ENCODE measurements at places on chromosomes 4 and X. TPM values are rescaled to one million over a fixed set of nuclear protein-coding genes. Genes with fewer than 3 reads are reported as not detected.

HMX1 gene
- total RNA-seq = not detected

DGKQ gene
- 7.7 TPM for total RNA-seq

RNF128 gene
- total RNA-seq = 0.17 TPM

CRMP1 gene
- 2.1 TPM for total RNA-seq

PTCHD1 gene
- total RNA-seq = not detected

TCEAL2 gene
- not detected for total RNA-seq

ADH1A gene
- not detected for total RNA-seq

FRAS1 gene
- 0.30 TPM for total RNA-seq

NAP1L3 gene
- total RNA-seq = 0.89 TPM

SLC34A2 gene
- not detected for total RNA-seq

MAGEA8 gene
- not detected for total RNA-seq

UNC5C gene
- 2.9 TPM for total RNA-seq

SERPINA7 gene
- not detected for total RNA-seq

LGI2 gene
- not detected for total RNA-seq

SMS gene
- 220 TPM for total RNA-seq

REPS2 gene
- 0.74 TPM for total RNA-seq

F11 gene
- not detected for total RNA-seq

GAGE2A gene
- total RNA-seq = not detected

NFKB1 gene
- 18.3 TPM for total RNA-seq

YY2 gene
- 0.59 TPM for total RNA-seq

PRDM8 gene
- 5.2 TPM for total RNA-seq

PDHA2 gene
- not detected for total RNA-seq

CCDC120 gene
- 0.50 TPM for total RNA-seq

ZNF732 gene
- total RNA-seq = 1.0 TPM

CTAG2 gene
- 2.7 TPM for total RNA-seq

CXorf49 gene
- total RNA-seq = not detected

FREM3 gene
- total RNA-seq = not detected

ZCCHC18 gene
- 0.59 TPM for total RNA-seq

SPANXB1 gene
- total RNA-seq = not detected

DCHS2 gene
- under 0.01 TPM for total RNA-seq

SLC4A4 gene
- total RNA-seq = 1.5 TPM

FDCSP gene
- total RNA-seq = not detected

CEP44 gene
- 12.0 TPM for total RNA-seq

SMIM10L2A gene
- 0.17 TPM for total RNA-seq

SPARCL1 gene
- under 0.01 TPM for total RNA-seq

MUC7 gene
- total RNA-seq = not detected

ZMYM3 gene
- total RNA-seq = 13.6 TPM

LONRF3 gene
- total RNA-seq = 0.15 TPM

PLP2 gene
- 115 TPM for total RNA-seq

SH3RF1 gene
- 12.3 TPM for total RNA-seq

VCX3B gene
- not detected for total RNA-seq

Data from bronchus fibroblast of lung (primary cell).